ENCODE measurements at places on chromosomes 3 and 15.

GRCh38 chr3:170502297-170502696 is 83.6 kb downstream of the SLC7A14 start:
- no peak for DNase-seq

GRCh38 chr15:59537403-59537802 is 74.2 kb upstream of the GCNT3 start:
- DNase-seq: no peak

DNA sequence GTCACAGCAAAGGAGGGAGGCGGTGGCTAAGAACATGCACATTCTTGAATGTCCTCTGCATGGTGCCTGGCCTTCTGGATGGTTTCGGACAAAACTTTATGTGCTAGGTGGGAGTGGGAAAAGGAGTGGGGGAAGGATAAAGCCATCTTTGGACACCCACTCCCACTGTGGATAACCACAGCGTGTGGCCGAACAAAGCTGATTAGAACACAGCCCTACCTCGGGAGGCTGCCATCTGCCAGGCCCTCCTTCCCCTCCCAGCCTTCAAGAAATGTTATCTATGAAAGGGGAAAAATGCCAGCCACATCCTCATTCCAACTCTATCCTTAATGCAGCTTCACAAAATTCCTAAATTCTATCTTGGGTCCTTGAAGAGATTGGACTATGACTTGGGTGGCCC is 18.8 kb downstream of the AMOTL2 start:
- no peak for DNase-seq

GRCh38 chr15:81297603-81298575 is 26.1 kb downstream of the STARD5 start:
- peak; percentile 50 for DNase-seq

DNA sequence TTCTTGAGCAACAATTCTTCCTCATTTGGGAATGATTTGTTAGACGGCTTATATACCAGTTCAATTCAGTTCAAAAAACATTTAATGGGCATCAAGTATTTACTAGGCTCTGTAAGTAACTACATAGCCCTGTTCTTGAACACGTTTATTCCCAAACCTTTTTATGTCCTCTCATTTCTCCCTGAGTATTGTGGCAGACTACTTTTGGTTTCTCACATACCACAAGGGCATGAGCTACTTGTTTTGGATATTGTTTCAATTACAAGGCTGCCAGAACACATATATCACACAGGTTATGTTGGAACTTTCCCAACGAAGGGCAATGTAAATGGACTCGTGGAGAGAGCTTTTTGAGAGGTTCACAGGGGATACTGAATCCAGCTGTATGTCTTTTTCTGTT is 363.8 kb upstream of the NAALADL2 start:
- no peak for DNase-seq

DNA sequence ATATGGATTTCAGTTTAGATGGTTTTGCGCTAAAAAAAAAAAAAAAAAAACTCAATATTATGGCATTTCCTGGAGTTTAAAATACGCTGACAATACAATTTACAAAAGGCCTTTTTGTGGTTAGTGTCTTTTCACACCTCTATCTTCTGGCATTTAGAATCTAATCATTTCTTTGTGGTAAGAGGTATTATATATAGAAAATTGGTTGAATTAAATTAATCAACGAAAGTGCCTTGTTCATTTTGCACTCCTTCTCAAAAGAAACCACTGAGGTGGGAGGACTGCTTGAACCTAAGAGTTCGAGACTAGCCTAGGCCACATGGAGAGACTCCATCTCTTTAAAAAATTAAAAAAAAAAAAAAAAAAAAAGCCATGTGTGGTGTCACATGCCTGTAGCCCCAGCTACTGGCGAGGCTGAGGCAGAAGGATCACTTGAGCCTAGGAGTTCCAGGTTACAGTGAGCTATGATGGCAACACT is 90.0 kb upstream of the ICE2 start:
- DNase-seq: no peak

GRCh38 chr3:99253963-99254355 is 352.5 kb upstream of the DCBLD2 start:
- no peak for DNase-seq

DNA sequence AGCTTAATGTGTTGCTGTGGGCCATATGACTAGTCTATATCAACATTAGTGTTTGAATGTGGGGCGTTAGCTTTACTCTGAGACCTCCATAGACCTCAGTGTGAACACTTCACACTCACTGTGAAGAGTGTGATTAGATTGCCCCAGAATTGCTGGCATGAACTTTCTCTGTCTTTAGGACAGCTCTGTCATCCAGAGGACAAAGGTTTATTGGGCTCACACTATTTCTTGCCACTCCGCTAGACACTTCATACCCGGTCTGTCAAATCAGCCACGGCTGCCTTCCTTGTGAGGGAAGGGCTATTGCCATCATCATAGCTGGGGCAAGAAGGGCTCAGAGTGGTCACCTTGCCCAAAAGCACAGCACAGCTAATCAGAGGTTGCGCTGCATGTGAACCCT is 316.8 kb upstream of the NR2E3 start:
- no peak for DNase-seq
